ENCODE measurements at places on chromosomes 16 and 17.
A peak's percentile ranks its signal among the peaks of the same experiment; 100 is the strongest.

GRCh38 chr17:75516619-75517296, 430 bp downstream of the TSEN54 start:
- DNase-seq = peak; percentile 41

GRCh38 chr17:50107790-50108414, 12.8 kb downstream of the PDK2 start:
- DNase-seq = no peak

DNA sequence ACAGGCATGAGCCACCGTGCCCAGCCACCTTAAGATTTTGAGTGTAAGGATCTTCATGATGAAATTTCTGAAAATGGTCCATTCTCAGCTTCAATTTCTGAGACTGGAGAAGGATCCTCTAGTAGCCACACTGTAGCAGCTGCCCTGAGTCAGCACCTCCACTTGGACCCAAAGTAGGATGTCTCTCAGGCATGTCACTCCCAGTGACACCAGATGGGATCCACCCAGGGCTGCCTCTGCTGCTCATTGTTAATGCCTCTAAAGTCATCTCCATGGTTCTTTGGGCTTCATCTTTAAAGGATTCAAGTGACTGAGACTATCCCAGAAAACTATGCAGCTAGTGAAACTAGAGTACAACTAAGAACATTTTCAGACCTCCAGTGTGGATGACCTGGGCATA, 7.9 kb downstream of the PLD6 start:
- DNase-seq = no peak

GRCh38 chr17:72567774-72568173, 447.0 kb downstream of the SOX9 start:
- DNase-seq = no peak

DNA sequence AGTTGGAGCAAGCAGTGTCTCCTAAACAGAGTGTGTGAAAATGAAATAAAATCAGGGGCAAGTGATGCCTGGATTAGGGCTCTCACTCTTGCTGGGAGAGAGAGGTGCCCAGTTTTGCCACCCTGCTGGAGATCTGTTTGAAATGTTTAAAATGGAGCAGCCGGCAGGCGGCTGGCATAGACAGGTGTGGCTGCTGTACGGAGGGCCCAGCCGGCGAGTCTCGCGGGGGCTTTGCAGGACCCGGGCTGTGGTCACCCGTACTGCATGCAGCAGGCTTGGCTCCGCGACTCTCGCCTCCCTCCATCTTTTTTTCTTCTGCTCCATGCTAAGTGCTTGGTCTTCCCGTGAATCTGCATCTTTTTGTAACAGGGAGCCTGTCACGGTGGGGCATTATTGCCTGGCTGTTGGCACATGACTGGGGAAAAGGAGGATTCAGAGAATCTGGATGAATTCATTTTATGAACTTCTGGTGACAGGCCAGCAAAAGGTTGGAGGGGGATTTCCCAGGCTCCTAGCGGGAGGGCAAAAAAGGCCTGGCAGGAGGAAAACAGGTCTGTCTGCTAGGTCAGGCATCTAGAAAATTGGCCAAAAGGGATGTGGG, 1.8 kb downstream of the ZNRF1 start:
- no peak for DNase-seq

DNA sequence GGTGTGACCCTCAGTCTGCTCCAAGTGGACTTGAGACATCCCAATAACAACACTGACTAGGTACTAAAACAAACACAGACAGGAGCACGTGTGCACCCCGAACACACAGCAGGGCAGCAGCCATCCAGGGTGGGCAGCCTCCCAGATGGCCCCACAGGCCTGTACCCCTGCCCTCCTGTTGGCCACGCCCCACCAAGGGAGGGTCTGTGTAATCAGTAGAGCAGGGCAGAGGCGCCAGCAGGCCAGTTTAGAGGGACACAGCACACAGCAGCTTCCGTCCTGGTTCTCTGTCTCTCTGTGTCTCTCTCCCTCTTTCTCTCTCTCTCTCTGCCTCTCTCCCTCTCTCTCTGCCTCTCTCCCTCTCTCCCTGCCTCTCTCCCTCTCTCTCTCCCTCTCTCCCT, 21.4 kb downstream of the ACTG1 start:
- DNase-seq = no peak

GRCh38 chr17:32288615-32289014, 23.0 kb downstream of the RHBDL3 start:
- no peak for DNase-seq

DNA sequence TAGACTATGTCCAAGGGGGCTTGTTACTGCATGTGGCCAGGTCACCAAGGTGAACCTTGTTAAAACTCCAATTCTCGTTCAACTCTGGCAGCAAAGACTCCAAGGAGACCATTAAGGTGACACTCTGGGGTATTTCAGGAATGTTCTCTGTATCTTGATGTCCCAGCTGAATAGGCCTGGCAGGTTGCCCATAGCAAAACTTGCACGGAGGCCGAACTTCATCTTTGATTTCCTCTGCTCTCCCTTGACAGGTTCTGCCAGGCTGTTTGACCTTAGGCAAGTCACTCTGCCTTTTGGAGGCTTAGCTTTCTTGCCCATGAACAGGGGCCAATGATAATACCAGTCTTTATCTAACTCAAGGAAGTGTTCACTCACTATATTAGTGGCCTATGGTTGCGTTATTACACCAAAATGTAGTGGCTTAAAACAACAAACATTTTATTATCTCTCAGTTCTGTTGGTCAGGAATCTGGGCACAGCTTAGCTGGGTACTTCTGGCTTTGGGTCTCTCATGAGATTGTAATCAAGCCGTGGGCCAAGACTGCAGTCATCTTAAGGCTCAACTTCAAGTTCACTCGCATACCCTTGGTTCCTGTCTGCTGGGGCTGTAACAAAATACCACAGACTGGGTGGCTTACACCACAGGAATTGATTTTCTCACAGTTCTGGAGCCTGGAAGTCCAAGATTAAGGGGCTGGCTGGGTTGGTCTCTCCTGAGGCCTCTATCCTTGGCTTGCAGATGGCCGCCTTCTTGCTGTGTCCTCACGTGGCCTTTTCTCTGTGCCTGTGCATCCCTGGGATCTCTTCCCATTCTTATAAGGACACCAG, 168.5 kb downstream of the UTP18 start:
- DNase-seq = no peak

DNA sequence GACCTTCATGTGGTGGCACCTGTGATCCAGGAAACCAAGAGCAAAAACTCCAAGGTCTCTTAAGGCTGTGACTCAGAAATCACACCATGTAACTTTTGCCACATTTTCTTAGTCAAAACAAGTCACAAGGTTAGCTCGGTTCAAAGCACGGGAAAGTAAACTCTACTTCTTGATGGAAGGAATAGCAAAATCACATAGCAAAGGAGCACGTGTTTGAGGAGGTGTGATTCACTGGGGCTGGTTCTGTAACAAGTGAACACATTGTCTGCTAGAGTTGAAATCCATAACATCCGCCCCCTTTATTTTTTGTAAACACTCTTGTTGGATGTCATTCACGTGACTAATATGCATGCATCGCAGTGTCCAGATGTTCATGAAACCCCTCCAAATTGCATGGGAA, 415.0 kb upstream of the MAF start:
- peak; percentile 40 for DNase-seq

- peak; percentile 77 for DNase-seq
Observed at GRCh38 chr17:28416703-28417311, 10.8 kb upstream of the SLC46A1 start.

- DNase-seq = peak; percentile 22
Observed at GRCh38 chr16:48608871-48609651, 919 bp downstream of the N4BP1 start.

DNA sequence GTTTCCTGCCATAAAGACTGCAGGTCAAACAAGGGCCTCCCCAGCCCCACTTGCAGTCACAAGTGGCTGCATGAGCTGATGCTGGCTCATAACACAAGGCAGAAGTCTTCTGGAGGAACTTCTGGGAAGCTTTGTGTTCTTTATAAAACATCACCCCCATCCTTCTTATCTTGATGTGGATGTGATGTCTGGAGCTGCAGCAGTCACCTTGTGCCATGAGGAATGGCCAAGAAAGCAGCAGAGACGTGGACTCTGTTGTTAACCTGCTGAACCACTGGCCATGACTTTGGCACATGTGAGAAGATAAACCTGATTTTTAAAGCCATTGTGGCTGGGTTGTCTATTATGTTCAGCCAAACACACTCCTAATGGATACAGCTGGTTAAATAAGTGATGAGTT, 41.8 kb downstream of the FOXL1 start:
- no peak for DNase-seq

- DNase-seq = no peak
Observed at GRCh38 chr16:276426-277077, 808 bp upstream of the RGS11 start.

DNA sequence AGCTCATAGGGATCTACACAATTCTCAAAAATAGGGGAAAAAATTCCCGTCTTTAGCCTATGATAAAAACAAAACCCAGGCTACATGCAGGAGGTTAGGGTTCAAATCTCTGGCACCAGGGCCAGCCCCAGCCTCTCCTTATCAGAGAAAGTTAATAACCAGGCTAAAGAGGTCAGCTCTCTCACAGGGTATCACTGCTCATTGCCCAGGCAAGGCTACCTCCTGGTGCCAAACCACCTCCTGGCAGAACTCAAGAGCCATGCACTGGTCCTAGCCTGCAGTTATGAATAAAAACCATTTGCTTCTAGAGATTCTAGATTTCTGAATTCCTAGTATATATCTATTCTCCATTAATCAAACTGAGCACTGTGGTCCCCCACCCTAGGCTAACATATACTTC, 65.8 kb downstream of the CREBBP start:
- DNase-seq = no peak

DNA sequence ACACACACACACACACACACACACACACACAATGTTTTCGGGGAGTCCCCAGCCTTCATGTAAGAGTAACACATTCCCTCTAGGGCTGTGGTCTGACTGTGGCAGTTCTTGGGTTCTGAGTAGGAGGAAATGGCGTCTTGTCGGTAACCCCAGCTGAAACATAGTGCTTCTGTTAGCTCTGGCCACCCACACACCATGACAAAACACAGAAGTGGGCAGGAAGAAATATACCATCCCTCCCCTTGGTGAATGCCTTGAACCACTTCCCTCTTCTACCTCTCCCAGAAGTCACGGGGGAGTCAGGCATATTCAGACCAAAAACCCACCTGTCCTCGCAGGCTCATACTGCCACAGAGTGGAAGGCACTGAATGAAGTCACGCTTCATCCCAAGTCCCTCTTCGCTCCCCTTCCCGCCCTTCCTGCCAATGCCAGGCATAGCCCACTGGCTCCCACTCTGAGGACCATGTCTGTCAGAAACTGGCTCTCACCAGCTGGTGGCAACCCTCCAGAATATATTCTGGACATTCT, 11.5 kb downstream of the SLC35B1 start:
- DNase-seq = no peak

DNA sequence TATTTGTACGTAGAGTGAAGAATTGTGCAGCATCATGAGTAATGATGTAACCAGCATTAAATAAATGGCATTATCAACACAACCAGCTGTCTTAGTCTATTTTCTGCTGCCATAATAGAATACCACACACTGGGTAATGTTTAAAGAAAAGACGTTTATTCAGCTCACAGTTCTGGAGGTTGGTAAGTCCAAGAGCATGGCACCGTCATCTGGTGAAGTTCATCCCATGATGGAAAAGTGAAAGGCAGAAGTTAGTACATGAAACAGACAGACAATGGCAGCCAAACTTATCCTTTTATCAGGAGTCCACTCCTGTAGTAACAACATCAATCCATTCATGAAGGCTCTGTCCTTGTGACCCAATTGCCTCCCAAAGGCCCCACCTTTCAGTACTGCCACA, 6.3 kb upstream of the GOSR2 start:
- no peak for DNase-seq

DNA sequence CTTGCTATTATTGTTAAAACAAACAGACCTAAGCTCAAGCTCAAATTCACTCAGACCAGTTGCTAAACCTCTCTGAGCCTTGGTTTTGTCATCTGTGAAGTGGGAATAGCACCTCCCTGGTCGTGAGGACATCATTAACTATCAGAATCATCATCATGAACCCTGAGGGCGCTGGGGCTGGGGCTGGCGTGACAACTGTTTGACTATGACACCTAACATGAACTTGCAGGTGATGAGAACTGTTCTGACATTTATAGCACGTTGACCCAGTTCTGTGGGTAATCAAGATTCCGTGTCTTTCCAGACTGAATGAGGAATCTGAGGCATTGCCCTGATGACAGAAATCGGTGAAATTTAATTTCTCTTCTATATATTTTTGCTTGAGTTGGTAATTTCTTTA, 71.3 kb upstream of the CDH5 start:
- no peak for DNase-seq

- peak; percentile 70 for DNase-seq
Observed at GRCh38 chr16:23434380-23434779, 18.6 kb downstream of the COG7 start.

DNA sequence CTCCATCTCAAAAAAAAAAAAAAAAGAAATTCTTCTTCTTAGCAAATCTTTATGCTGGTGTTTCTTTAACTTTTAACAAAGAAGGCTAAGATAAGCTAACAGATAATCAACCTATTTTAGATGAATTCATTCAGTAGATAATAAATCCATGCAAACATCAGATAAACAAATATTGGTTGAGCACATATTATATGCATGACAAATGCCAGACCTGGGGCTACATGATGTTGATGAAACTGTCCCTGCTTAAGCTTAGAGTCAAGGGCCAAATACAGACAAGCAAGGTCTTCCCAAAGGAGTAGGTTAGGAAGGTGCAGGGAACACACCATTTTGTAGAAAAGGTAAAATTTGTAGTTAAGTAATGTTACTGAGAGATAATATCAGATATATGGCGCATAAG, 6.7 kb upstream of the MAP2K6 start:
- no peak for DNase-seq

DNA sequence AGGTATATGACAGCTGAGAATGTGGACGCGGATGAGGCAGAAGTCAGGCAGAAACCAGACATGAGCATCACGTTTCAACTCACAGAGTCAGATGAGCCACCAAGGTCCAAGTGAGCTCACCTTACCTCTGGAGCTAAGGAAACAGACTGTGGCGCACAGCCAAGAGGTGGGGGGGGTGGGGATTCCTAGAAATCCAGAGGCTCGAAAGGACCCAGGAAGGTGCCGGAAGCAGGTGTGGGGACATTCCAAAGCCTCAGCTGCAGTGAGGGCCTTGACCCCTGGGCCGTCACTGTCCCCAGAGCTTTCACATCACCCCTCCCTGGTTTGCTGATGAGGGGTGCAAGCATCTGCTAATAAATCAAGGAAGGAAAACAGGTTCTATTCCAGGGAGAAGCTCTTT, 29.3 kb upstream of the RCVRN start:
- DNase-seq = no peak

DNA sequence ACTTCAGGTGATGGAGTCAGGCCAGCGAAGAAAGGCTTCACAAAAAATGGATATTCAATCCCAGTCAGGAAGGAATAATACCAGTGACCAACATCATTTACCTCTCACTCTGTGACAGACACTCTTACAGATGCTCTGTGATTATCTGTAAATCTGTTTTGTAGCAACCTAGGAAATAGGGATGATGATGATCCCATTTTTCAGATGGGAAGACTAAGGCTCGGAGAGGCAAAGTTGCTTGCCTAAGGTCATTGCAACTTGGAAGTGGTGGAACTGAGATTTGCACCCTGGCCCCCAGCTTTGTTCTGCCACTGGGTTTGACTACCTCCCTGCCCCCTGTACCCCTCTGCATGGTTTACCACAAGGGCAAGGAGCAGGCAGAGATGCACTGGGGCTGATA, 14.1 kb upstream of the WSCD1 start:
- no peak for DNase-seq

GRCh38 chr17:57911834-57912673, 43.2 kb downstream of the CUEDC1 start:
- peak; percentile 81 for DNase-seq

GRCh38 chr17:78595135-78595810, 18.1 kb upstream of the DNAH17 start:
- no peak for DNase-seq
